ENCODE measurements at places on chromosomes 1 and 21. TPM values are rescaled to one million over a fixed set of nuclear protein-coding genes. Genes with fewer than 3 reads are reported as not detected.

- no peak for DNase-seq
Measured at GRCh38 chr1:231397886-231398671, 24.0 kb downstream of the EGLN1 start.

- DNase-seq: no peak
Measured at GRCh38 chr21:32494934-32495709, 82.6 kb downstream of the EVA1C start.

POU3F1 gene
- total RNA-seq: 1.8 TPM

DNA sequence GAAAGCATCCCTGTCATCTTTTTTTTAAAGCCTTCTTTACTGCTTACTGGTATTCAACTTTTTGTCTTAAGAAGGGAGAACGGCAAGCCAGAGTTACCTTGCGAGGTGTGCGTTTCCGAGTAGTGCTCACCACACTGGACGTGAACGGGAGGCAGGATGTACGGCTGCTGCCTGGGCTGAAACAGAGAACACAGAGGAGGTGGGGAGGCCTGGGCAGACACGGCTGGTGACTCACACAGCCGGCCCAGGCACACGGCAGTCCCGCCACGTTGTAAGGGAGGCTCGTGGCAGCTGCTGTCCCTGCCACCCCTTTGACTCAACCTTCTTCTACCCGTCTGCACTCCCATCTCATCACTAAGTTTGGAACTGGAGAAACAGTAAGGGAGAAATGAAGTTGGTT is 105.8 kb downstream of the SMYD2 start:
- no peak for DNase-seq

GRCh38 chr1:108671143-108671542 is 10.2 kb upstream of the HENMT1 start:
- no peak for DNase-seq

- no peak for DNase-seq
Measured at GRCh38 chr1:226651041-226651731, 87.9 kb downstream of the ITPKB start.

DNA sequence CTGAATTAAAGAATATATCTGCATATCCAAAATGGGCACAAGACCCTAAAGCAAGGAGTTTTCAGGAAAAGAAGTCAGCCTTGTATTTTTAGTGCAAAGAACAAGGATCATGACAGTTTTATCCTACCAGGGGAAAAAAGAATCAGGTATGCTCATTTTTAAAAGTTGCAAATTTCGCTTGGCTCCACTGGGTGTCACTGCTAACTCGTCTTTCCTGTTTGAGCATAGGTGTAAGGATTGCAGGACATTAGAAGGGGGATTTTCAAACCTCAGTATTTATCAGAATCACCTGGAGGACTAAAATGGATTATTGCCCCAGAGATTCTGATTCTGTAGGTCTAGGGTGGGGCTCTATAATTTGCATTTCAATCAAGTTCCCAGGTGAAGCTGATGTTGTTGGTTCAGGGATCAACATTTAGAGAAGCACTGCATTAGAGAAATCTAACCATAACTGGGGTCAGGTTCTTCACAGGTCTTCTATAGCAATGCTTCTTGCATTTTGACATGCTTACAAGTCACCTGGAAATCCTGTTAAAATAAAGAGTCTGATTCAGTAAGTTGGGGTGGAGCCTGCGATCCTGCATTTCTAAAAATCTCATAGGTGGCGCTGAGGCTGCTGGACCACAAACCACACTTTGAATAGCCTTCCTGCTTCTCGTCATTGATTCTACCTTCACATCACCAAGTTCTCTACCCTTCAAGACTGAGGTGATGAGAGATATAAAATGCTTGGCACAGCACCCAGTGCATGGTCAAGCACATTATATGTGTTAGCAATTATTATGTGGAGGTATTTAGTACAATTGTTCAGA is 39.6 kb downstream of the NUF2 start:
- DNase-seq: no peak

- no peak for DNase-seq
Measured at GRCh38 chr1:187010571-187011309, 182.0 kb downstream of the PLA2G4A start.

DNA sequence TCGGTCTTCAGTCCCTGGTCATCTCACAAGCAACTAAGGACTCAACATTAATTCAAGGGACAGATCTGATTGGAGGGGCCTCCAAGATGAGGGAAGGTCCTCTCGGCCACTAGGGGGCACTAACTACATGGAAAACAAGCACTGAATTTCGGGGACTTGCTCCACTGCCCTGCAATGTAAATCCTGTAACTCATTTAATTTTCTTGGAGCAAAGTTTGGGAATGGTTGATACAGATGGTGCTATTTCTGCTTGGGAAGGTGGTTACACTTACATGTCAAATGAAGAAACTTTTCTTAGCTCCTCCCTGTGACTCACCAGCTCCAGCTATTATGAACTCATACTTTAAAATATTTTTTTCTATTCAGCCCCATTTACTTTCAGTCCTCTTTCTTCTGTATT is 97.4 kb upstream of the KCNJ15 start:
- DNase-seq: peak; percentile 88

GRCh38 chr1:8629241-8630091 is 188.0 kb downstream of the RERE start:
- DNase-seq: no peak

- DNase-seq: no peak
Measured at GRCh38 chr1:205353612-205354011, 3.1 kb downstream of the KLHDC8A start.

DNA sequence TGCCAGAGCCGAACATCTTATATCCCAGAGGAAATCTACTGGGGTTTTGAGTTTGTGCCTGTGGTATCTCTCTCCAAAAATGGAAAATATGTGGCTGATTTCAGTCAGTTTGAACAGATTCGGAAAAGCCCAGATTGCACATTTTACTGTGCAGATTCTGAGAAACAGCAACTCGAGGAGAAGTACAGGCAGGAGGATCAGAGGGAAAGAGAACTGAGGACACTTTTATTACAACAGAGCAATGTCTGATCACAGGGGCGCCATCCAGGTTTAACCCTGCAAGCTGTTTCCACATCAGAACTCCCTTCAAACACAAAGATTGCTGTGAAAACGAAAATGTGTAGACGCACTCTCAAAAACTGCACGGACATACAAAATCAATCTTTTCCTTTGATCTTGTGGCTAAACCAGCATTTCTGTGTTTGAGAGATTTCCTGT is 43.4 kb downstream of the KCNJ15 start:
- DNase-seq: no peak

DNA sequence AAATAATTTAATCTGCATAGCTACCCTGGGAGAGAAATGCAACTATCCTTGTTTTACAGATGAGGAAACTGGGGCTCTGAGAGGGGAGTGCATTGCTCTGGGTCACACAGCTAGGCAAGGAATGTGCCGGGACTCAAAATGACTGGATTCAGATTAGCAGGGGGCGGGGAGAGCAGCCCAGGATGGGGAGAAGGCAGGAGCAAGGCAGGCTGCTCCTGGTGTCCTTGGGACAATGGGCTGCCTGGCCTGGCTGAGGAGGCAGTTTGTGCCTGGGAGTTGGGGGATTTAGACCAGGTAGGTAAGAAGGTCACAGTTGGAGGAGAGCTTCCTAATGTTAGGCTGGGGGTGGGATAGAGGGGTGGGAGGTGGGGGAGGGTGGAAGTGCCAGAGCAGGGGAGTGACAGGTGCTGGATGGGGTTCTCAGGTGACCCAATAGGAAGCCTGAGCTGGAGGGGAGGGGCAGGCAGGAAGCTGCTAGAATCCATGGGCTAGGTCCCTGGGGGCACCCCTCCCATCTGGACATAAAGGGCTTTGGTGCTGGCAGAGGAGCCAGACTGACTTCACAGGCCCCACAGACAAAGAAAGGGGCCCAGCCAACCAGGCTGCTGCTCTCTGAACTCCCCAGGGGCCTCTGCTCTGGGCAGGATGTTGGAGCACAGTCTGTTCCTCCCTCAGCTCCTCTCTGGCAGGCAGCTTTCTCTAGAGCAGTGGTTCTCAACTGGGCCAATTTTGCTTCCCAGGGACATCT is 29.0 kb downstream of the TRIM62 start:
- DNase-seq: no peak

GRCh38 chr1:216502528-216503162 is 79.4 kb upstream of the USH2A start:
- no peak for DNase-seq

GRCh38 chr21:31286621-31287020 is 57.4 kb downstream of the TIAM1 start:
- DNase-seq: no peak

DNA sequence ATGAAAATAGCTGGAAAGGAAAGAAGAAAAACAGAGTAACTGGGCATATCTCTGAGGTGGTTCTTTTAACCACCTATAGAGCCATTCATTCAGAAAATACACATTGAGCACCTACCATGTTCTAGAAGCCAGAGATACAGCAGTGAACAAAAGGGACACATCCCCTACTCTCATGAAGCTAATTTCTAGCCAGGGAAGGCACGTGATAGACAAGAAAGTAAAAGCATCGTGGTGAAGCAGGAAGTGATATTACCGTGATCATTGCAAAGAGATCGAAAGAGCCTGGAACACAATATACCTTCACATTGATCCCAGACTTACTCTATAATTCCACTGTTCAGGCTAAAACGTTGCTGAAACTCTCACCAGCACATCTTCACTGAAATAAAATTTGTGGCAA is 76.0 kb downstream of the TIAM1 start:
- DNase-seq: no peak

DNA sequence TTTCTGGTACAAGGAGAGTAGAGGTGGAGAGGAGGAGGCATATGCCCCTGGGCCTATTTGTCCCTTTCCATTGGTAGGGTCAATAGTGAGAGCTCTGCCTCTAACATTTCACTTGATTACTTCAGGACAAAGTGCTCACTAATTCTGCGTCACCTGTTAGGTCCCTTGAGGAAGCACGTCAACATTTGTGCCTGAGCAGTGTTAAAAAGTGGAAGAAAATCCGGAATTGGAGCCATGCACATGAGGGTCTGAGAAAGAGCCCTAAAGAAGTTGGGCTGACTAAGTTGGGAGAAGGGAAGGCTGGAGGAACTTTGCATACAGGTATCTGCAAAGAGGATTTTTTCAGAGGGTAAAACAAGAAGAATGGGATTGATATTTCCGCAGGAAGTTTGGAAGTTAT is 1.9 kb downstream of the SLC25A44 start:
- DNase-seq: no peak

FAM3B gene
- not detected for total RNA-seq

DNA sequence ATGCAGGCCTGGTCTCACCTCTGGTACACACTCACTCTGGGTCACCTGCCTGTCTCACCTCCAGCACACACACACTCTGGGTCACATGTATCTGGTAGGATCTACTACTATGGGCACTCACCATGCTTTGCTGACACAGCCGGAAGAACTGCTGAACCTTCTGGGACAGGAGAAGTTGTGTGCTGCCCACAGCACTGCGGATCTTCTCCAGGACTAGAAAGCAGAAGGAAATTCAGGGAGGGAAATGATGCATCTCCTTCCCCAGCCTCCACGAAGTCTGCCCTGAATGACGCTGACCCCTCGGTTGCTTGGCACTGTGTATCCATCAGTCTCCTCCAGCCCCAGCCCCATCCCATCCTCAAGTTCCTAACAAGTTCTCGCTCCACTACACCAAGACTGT is 7.9 kb upstream of the SMIM12 start:
- no peak for DNase-seq

- no peak for DNase-seq
Measured at GRCh38 chr21:25094695-25095094, 512.6 kb downstream of the MRPL39 start.

DNA sequence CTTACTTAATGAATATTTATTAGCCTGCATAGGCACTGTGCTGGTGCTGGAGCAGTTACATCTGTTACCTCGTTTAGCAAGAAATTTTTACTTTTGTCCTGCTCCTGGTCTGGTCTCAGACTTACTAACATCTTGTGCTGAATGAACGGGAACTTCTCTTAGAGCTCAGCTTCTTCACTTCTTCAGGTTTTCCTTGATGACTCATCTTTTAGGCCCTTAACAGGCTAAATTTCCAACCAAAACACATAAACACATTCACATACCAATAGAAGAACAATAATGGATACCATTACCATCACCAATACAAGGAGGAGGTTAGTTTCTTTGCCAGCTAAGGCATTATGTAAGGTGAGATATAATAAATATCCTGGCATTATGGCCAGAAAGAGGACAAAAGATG is 68.9 kb downstream of the IFI44 start:
- DNase-seq: no peak

GRCh38 chr21:29053656-29054055 is 19.8 kb downstream of the CCT8 start:
- no peak for DNase-seq

DNA sequence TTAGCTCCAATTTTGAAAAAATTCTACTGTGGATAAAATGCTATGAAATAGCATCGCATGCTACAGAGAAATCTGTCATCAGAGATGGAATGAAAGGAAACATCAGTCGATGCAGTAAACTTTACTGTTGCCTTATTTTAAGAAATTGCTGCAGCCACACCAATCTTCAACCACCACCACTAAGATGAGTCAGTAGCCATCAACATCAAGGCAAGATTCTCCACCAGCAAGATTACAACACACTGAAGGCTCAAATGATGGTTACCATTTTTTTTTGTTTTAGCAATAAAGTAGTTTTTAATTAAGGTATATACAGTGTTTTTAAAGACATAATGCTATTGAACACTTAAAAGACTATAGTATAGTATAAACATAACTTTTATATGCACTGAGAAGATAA is 95.6 kb upstream of the JUN start:
- no peak for DNase-seq

GRCh38 chr1:55225228-55225627 is 10.1 kb upstream of the USP24 start:
- DNase-seq: no peak

GRCh38 chr1:63746129-63746864 is 27.5 kb upstream of the ROR1 start:
- DNase-seq: peak; percentile 89

- DNase-seq: no peak
Measured at GRCh38 chr1:31848381-31848897, 32.6 kb upstream of the SPOCD1 start.

DIO1 gene
- total RNA-seq: not detected

SLC35E2B gene
- total RNA-seq: 84.9 TPM

GRCh38 chr1:12486401-12487005 is 131.5 kb downstream of the DHRS3 start:
- no peak for DNase-seq

- no peak for DNase-seq
Measured at GRCh38 chr1:155884982-155885381, 25.6 kb downstream of the SYT11 start.

Data from osteocyte (in vitro differentiated cells).